ENCODE measurements at places on chromosomes 1 and 21.

DNA sequence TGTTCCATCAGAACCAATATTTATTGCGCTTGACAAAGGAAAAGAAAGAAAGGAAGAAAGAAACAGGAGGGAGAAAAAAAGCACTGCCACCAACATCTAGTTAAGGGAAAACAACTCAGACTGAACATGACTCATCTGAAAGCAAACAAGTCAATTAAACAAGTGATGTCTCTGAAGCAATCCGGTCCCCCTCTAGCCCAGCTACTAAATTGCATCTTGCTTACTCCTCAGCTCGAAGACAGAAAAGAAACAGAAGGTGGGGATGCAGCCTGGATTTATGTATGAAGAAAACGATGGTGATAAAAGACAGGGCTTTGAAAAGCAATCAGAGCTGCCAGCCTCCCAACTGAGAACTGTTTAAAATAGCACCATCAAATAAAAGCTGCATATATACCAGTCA lies 188.2 kb downstream of the OMA1 start:
- no peak for DNase-seq

DNA sequence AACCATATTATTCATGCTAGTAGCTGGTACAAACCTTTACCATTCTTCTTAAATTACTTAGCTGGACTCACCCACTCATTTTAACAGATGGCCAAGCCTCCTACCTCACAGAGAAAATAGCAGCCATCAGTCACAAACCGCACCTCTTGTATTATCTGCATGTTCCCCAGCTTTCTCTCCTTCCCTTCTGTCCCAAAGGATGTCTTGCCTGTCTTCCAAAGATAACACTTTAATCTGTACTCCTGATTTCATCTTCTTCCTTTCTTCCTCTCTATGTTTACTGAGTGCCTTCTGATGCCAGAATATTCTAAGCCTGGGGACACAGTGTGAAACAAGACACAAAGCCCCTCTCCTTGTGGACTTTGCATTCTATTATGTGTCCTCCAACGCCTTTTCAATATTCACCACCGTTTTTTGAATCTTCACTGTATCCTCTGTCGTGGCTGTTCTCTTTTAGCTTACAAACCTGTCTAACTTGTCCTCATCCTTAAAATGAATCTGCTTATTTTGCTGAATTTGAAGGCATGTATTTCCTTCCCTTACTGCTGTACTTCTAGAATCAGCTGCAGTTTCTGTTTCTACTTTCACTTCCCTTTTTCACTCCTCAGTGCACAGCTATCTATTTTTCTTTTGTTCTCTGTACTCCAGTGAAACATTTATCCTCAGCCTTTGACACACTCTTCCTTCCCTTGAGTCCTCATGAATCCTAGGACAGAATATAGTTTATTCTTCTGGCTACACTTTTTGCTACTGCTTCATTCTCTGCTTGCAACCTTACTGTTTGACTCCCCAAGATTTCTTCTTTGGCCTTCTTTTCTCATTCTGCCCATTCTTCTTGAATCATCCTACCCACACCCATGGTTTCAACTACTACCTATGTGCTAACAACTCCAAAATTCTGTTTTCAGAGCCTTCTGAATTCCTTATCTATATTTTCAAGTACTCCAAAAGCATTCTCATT lies 216.9 kb upstream of the SAMSN1 start:
- no peak for DNase-seq

- DNase-seq: no peak
Measured at GRCh38 chr1:66300280-66300971, 233.5 kb upstream of the SGIP1 start.

- DNase-seq: no peak
Measured at GRCh38 chr1:236156512-236157208, 14.3 kb downstream of the GPR137B start.

DNA sequence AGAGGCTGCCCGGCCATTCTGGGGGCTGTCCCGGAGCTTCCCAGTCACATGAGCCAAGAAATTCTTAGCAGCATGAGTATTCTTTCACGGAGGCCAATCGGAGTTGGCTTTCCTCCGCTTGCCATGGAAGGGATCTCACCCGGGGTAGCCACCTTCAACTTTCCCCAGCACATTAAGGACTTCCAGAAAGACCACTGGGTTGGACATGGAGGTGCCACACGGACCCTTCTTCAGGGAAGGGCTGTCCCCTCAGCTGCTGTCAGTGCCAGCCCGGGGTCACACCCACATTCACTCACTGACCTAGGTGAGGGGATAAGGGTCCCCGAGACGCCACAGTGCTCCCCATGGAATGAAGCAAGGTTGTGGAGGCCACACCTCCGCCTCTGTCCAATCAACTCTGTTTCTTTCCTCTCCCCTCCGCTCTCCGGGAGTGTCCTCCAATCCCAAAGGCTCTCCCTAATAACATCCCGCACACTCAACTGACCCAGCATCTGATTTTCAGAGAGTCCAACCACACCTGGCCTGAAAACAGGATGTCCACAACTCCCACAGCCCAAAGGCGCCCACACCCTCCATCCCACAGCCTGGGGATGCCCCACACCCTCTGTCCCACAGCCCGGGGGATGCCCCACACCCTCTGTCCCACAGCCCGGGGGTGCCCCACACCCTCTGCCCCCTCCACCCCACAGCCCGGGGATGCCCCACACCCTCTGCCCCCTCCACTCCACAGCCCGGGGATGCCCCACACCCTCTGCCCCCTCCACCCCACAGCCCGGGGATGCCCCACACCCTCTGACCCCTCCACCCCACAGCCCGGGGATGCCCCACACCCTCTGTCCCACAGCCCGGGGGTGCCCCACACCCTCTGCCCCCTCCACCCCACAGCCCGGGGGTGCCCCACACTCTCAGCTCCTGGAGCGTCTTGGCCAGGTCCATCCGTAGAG lies 19.4 kb downstream of the RSPH1 start:
- DNase-seq: no peak

All from stimulated activated CD4-positive, alpha-beta T cell treated with anti-CD3 and anti-CD28 coated beads, Interleukin-2, amount 100 ng/mL, for 48 hours (primary cell).